GM23338 (cell line): ENCODE measurements at places on chromosomes 4 and X. TPM values are rescaled to one million over a fixed set of nuclear protein-coding genes. Genes with fewer than 3 reads are reported as not detected.

- H3K27ac ChIP-seq, result no peak overlapping the region
- H3K27me3 ChIP-seq, result no peaks in the 10 kb centered on the region
- no peak overlapping the region for H3K4me3 ChIP-seq
- DNase-seq, result peak; percentile 88
Measured at GRCh38 chr4:99462875-99463464, 27.8 kb upstream of the ADH7 start.

GRCh38 chr4:169147191-169147590 lies 123.6 kb downstream of the SH3RF1 start:
- no peak overlapping the region for H3K27ac ChIP-seq
- H3K4me1 ChIP-seq, result peaks cover 18% of the 10 kb centered on the region
- H3K4me3 ChIP-seq, result no peak overlapping the region
- no peaks in the 10 kb centered on the region for H3K27me3 ChIP-seq
- no peaks in the 10 kb centered on the region for H3K36me3 ChIP-seq

DNA sequence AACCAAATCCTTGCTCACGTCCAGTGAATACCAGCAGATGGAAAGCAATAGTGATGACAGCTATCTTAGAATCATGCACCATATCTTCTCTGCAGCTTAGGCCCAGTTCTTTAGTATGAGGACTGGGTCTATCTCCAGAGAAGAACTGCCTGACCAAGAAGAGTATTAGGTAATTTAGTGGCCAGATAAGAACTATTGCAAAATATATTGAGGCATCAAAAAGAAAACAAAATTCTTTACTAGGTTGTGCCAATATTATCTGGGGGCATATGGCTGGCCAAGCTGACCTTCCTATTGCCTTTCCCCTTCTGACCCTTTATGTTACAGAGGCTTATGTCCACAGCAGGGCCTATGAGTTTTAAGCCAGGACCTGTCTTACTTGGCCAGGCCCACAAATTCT lies 91.2 kb downstream of the RLIM start:
- no peak overlapping the region for H3K4me3 ChIP-seq
- H3K4me1 ChIP-seq, result no peaks in the 10 kb centered on the region
- H3K36me3 ChIP-seq, result no peaks in the 10 kb centered on the region
- DNase-seq, result no peak

The CD38 gene
- 0.04 and 0.17 TPM in 2 replicates for total RNA-seq

The GRID2 gene
- 65.4 and 74.5 TPM in 2 replicates for total RNA-seq

GRCh38 chrX:150456466-150456865 lies 93.3 kb downstream of the MAMLD1 start:
- no peaks in the 10 kb centered on the region for H3K4me1 ChIP-seq
- H3K27me3 ChIP-seq, result no peaks in the 10 kb centered on the region
- H3K4me3 ChIP-seq, result no peak overlapping the region
- no peaks in the 10 kb centered on the region for H3K36me3 ChIP-seq
- DNase-seq, result no peak

- no peaks in the 10 kb centered on the region for H3K36me3 ChIP-seq
- no peaks in the 10 kb centered on the region for H3K27me3 ChIP-seq
- DNase-seq, result peak; percentile 72
- peaks cover 15% of the 10 kb centered on the region for H3K4me1 ChIP-seq
- no peak overlapping the region for H3K4me3 ChIP-seq
- no peak overlapping the region for H3K27ac ChIP-seq
Measured at GRCh38 chr4:106056914-106057313, 161.6 kb downstream of the NPNT start.

The PF4V1 gene
- total RNA-seq, result 0.66 TPM in 1 of 2 replicates, not detected in the other

The GAGE12E gene
- total RNA-seq, result not detected in 2 replicates

DNA sequence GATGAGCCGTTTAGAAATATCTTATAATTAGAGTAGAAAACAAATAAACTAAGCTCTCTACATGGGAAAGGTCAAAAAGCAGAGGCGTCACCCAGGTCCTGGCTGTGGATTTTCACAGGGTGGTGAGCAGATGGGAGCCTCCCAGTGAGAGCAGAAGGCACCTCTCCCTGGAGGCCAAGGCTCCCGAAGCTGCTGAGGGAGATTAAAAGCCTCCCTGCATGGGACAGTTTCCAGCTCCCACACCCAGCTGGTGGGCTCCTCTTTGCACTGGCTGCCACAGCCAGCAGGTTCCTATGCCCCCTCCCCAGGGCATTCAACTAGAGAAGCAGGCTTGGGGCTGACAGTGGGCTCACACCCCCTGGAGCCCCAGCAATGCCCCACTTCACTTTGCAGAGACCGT lies 55.2 kb upstream of the TBC1D9 start:
- no peaks in the 10 kb centered on the region for H3K36me3 ChIP-seq
- H3K4me3 ChIP-seq, result no peak overlapping the region
- no peak overlapping the region for H3K27ac ChIP-seq
- H3K27me3 ChIP-seq, result no peaks in the 10 kb centered on the region

GRCh38 chrX:36867143-36867542 lies 141.0 kb upstream of the FAM47C start:
- no peak overlapping the region for H3K4me3 ChIP-seq
- H3K27ac ChIP-seq, result no peak overlapping the region
- DNase-seq, result peak; percentile 41
- H3K4me1 ChIP-seq, result no peaks in the 10 kb centered on the region
- H3K27me3 ChIP-seq, result no peaks in the 10 kb centered on the region
- no peaks in the 10 kb centered on the region for H3K36me3 ChIP-seq

GRCh38 chrX:15854712-15855567 lies at the start of gene AP1S2:
Gene AP1S2 (minus strand): TSS chrX:15854813. CDS start chrX:15852524, 2,289 bp downstream.
- peaks cover 6% of the 10 kb centered on the region; the same call in 1 of the 2 replicates for H3K36me3 ChIP-seq
- no peaks in the 10 kb centered on the region for H3K27me3 ChIP-seq
- peaks cover 30% of the 10 kb centered on the region for H3K4me1 ChIP-seq
- peak within 1 kb of the TSS; percentile 83 for H3K4me3 ChIP-seq
- DNase-seq, result peak; percentile 88

DNA sequence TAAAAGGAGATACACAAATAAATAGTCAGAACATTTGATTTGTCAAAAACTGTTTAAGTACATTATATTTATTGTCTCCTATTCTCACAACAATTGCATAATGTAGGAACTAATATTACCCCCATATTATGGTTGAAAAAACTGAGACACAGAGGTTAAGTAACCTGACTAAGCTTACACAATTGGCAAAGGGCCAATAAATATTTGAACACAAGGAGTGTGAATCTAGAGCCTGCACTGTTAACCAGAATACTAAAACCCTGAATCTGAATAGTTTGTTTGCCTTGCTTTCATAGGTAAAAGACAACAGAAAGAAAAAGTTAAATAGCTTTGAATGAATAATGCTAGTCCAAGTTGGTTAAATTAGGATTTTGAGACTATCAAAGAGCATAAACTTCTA lies 55.2 kb downstream of the IL13RA2 start:
- H3K27me3 ChIP-seq, result no peaks in the 10 kb centered on the region
- H3K27ac ChIP-seq, result no peak overlapping the region
- H3K36me3 ChIP-seq, result no peaks in the 10 kb centered on the region
- H3K4me1 ChIP-seq, result no peaks in the 10 kb centered on the region
- no peak for DNase-seq

The TMLHE gene
- 10.1 and 15.7 TPM in 2 replicates for total RNA-seq

The CAPN6 gene
- 5.1 and 6.3 TPM in 2 replicates for total RNA-seq

DNA sequence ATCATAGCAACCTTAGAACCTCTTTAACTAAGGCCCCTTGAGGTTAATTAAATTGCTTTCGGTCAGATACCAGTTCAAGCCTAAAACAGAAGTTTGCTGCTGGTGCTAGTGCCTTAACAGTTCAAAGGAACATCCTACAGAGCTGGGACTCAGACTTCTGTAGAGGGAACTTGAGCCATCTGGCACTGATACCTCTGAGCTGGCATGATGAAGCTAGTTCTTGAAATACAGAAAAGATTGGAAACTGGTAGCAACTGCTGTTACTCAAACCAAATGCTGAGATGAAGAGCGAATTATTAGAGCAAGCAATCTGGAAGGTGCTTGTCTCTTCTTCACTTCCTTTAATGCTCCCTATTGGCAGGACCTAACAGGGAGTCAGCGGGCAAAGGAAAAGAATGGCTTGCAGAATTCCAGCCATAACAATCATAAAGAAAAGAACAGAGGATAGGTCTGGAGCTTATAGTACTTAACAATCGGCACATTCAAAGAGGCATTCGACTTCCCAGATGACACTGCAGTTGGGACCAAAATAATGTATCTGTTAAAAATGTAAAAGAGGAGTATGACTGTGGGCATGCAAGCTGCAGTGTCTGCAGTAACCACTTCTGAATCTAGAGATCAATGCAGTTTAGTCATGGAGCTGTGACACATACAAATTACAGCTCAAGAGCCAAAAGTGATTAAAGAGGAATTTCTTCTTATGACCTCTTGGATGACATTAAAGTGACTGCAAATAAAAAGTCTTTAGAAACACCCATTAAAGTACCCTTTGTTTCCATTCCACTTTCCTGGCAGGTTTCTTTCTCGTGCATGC lies 298.9 kb downstream of the PDGFC start:
- no peak overlapping the region for H3K4me3 ChIP-seq
- H3K36me3 ChIP-seq, result no peaks in the 10 kb centered on the region
- H3K27ac ChIP-seq, result no peak overlapping the region
- H3K4me1 ChIP-seq, result peaks cover 4% of the 10 kb centered on the region; the same call in 1 of the 2 replicates
